Activated T-helper 17 cell treated with anti-CD3 and anti-CD28 coated beads, Interleukin-2, amount 50 U/mL, for 72 hours (primary cell): ENCODE measurements at places on chromosomes 1 and 21.

DNA sequence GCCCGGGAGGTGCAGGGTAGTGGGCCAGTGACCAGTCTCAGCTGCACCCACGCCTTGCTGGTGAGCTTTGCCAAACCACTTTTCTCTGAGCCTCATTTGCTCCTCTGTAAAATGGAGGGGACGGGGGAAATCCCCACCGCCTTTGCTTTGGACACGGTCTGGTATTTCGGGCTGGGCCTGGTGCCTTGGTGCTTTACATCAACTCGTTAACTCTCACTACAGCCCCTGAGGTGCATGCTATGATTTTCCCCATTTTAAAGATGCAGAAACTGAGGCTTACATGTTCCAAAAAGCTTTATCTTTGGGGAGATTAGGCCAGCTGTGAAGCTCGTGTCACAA is 116.1 kb upstream of the RUNX3 start:
- ATAC-seq, result no peak

GRCh38 chr1:39632682-39633417 is 6.6 kb downstream of the HEYL start:
- no peak for ATAC-seq

DNA sequence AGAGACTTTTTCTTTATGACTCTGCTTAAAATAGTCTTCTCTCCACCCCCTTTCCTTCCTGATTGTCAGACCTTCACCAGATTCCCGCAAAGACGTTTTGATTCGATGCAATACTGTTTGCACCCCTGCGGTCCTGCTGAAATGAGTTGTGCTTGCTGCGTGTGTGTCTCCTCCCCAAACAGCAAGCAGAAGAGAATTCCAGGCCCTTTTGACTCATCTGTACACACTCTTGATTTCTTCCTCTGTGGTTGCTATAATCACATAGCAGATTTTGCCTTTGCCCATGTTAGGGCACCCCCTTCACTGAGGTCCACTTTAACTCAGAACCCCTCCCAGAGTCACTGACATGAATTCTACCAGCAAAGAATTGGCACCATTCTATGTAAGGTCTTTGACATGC is 136.5 kb downstream of the ZZZ3 start:
- no peak for ATAC-seq

GRCh38 chr1:25967308-25967707 is 30.6 kb downstream of the PAFAH2 start:
- ATAC-seq, result no peak

GRCh38 chr1:180101411-180101810 is 53.3 kb upstream of the QSOX1 start:
- no peak for ATAC-seq

DNA sequence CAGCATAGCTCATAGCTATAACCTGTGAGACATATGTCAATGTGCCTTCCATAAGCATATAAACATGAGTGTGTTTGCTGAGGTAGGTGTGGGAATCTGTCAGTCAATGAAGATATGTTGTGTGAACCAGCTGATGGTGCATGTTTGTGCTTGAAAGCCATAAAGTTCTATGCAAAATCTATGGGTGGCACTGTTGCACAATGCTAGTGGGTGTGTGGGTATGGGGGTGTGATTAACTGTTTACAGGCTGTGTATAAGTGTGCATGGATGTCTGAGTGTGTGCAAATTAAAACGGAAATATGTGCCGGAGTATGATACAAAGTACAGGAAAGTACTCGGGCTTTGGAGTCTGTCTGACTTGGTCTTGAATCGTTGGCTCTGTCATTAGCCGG is 1.0 kb upstream of the ATP2B4 start:
- ATAC-seq, result peak; percentile 25

DNA sequence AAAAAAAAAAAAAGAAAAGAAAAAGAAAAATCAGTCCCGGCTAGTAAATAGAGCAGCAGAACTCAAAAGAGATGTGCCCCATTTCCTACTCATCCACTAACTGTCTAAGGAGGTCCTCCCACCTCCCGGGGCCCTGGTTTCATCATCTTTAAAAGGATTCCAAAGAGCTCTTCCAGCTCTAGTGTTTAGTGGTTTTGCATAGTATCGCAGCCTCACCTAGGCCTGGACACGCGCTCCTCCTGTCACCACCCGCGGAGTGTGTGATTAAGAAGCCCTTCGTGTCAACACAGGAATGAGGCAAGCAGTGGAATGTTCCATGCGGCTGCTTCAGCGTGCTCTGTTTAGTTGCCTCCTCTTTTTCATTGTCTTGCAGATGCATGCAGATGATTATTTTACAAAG is 49.0 kb downstream of the LBR start:
- no peak for ATAC-seq

- no peak for ATAC-seq
Observed at GRCh38 chr1:239363930-239364329, 22.4 kb upstream of the CHRM3 start.

DNA sequence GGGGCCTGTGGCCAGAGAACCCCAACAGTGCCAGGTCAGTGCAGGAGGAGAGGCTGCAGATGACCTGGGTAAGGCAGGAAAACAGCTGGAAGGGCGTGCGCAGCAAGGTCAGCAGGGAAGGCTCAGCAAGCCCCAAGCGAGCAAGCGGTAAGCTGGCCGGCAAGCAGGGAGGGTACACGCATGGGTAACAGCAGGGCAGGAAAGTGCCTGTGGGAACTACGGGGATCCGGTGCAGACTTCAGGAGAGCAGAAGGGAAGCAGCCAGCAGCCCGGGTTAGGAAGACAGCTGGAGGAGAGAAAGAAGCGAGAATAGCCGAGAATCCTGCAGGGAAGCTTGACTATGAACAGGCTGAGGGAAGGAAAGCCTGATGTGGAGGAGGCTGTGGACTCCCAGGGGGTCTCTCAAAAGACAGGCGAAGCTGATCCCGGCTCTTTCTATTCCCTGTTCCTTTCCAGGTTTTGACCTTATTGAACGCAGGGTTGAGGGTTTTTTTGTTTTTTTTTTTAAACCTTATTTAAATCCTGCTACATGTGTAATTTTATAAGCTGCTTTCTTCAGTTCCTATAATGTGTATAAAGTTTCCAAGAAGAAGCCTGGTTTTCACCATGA is 20.9 kb downstream of the UMODL1 start:
- ATAC-seq, result no peak

DNA sequence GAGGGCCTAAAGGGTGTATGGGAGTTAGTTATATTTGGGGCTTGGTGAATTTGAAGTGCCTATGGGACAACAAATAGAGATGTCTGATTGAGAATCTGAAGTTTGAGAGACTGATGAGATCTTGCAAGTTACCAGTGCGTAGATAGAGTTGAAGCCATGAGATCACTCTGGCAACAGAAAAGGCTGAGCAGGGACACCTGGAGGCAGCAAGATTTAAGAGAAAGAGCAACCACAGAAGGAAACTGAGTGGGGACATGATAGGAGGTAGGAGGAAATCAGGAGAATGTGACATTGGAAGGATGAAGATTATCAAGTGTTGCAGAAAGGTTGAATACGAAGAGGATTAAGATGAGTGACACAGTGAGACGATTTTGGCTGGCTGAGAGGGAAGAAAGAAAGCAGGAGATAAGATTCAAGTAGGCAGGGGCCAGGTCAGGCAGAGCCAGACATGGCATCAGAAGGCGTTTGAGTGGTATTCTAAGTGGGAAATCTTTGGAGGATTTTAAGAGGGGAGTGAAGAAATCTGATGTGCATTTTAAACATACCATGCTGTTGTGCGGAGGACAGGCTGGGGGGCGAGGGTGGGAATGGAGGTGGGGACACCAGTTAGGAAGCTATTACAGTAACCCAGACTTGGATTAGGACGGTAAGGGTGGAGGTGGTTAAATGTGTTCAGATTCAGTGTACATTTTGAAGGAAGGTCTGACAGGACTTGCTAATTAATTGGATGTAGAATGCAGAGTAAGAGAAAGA is 3.0 kb upstream of the MPL start:
- ATAC-seq, result no peak
